ENCODE measurements at places on chromosomes 1 and 21. TPM values are rescaled to one million over a fixed set of nuclear protein-coding genes. Genes with fewer than 3 reads are reported as not detected.

- H3K4me1 ChIP-seq: peaks cover 6% of the 10 kb centered on the region
- DNase-seq: peak; percentile 78
- no peaks in the 10 kb centered on the region for H3K36me3 ChIP-seq
- peaks cover 16% of the 10 kb centered on the region for H3K27me3 ChIP-seq
These were observed 31.1 kb upstream of the HSD3B1 start for GRCh38 chr1:119475866-119476439.

DNA sequence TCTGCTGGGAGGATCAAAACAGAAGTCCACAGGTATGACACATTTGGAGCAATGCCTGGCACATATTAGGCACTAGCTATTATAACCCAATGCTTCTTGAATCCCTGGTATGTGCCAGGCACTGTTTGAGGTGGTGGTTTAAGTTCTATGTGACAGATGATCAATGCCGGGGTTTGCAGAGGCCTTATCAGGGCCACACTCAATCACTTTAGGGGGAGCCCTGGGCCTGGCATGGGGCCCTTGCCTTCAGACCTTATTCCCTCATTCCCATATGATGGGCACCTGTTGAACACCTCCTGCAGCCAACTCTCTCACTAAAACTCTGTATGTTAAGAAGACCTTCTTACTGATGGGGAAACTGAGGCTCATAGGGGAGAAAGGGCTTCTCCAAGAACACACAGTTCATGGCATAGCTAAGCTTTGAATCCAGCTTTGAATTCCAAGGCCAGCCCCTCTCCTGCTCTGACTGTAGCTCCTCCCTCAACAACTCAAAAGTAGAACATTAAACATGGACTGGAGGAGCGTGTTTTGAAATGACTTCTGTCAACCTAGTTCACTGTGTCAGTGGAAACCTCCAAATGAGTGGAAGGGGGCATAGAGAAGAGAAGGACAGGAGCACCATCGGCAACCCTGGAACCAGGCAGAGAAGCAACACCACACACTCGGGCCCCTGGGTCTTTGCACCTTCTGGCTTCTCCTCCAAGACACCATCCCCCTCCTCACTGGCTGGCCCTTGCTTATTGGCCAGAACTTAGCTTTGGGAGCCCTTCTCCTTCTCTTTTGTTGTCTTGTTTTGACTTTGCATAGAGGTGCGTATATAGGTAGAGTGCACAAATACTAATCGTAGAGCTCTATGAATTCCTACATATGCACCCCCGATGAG is 6.6 kb upstream of the IFFO2 start:
- no peak for DNase-seq
- peaks cover 10% of the 10 kb centered on the region for H3K27me3 ChIP-seq
- H3K36me3 ChIP-seq: no peaks in the 10 kb centered on the region

GRCh38 chr1:67700692-67701410 is 15.8 kb downstream of the GADD45A start:
- H3K4me3 ChIP-seq: no peak overlapping the region
- no peaks in the 10 kb centered on the region for H3K27me3 ChIP-seq
- peak; percentile 50 for DNase-seq
- H3K4me1 ChIP-seq: peaks cover 9% of the 10 kb centered on the region
- H3K36me3 ChIP-seq: peaks cover 43% of the 10 kb centered on the region
- H3K27ac ChIP-seq: no peak overlapping the region

DNA sequence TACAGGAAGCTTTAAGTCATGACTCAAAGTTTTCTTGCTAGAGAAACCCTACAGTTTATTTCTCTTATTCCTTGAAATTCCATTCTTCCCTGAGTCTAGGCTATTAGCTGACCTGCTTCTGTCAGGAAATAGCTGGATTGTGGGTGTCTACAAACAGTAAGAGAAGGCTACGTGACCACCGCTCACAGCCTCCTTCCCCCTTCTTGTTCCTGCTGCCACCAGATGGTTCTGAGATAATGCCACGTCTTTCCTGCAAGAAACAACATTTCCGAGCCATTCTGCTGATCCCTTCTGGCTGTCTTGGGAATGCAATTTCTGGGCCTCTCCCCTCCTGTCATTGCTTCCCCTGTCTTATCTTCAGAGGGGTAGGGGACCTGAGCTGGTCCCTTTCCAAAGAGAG is 128.9 kb upstream of the SGIP1 start:
- no peaks in the 10 kb centered on the region for H3K27me3 ChIP-seq
- H3K4me1 ChIP-seq: peaks cover 5% of the 10 kb centered on the region
- no peaks in the 10 kb centered on the region for H3K36me3 ChIP-seq
- H3K27ac ChIP-seq: no peak overlapping the region

Gene C1QB
- not detected for total RNA-seq

Gene IGSF5
- not detected for total RNA-seq
